ENCODE measurements at places on chromosomes 6 and 20. TPM values are rescaled to one million over a fixed set of nuclear protein-coding genes. Genes with fewer than 3 reads are reported as not detected.

The PHF10 gene
- total RNA-seq, result 22.2 TPM

The RRBP1 gene
- 118 TPM for total RNA-seq

The C6orf141 gene
- total RNA-seq, result 10.1 TPM

The POU3F2 gene
- not detected for total RNA-seq

The TMEM200A gene
- 0.07 TPM for total RNA-seq

The C6orf118 gene
- 0.13 TPM for total RNA-seq

The OR12D3 gene
- total RNA-seq, result not detected

The GJA10 gene
- total RNA-seq, result not detected

The ZBTB46 gene
- total RNA-seq, result 0.75 TPM

The SRF gene
- total RNA-seq, result 13.9 TPM

The FABP7 gene
- total RNA-seq, result not detected

The SLC2A10 gene
- not detected for total RNA-seq

The SLC32A1 gene
- total RNA-seq, result not detected

The PGC gene
- total RNA-seq, result 0.08 TPM

The KCNB1 gene
- total RNA-seq, result 2.7 TPM

The PAX1 gene
- not detected for total RNA-seq

The SALL4 gene
- total RNA-seq, result 2.0 TPM

The ANKEF1 gene
- total RNA-seq, result 5.8 TPM

The CLPSL1 gene
- total RNA-seq, result not detected

The CENPQ gene
- 7.6 TPM for total RNA-seq

The PDE7B gene
- total RNA-seq, result 0.63 TPM

The LTA gene
- total RNA-seq, result not detected

The RMND1 gene
- 14.7 TPM for total RNA-seq

The FAM110A gene
- total RNA-seq, result 10.3 TPM

The HLA-DRA gene
- total RNA-seq, result not detected
